ENCODE measurements at places on chromosomes 6 and 20. TPM values are rescaled to one million over a fixed set of nuclear protein-coding genes. Genes with fewer than 3 reads are reported as not detected.
A peak's percentile ranks its signal among the peaks of the same experiment; 100 is the strongest.

Gene MPIG6B
- not detected for total RNA-seq

Gene OVOL2
- total RNA-seq, result not detected

Gene ADGB
- total RNA-seq, result not detected

GRCh38 chr20:20759132-20759531 lies 46.7 kb upstream of the RALGAPA2 start:
- DNase-seq, result no peak

GRCh38 chr6:88641178-88641903 lies 322.1 kb downstream of the RNGTT start:
- DNase-seq, result peak; percentile 13
